Liver (tissue), 10 donors: ENCODE measurements at places on chromosomes 16 and 17.

- no peak for DNase-seq
Observed at GRCh38 chr16:9007177-9007794, 43.6 kb upstream of the USP7 start.

DNA sequence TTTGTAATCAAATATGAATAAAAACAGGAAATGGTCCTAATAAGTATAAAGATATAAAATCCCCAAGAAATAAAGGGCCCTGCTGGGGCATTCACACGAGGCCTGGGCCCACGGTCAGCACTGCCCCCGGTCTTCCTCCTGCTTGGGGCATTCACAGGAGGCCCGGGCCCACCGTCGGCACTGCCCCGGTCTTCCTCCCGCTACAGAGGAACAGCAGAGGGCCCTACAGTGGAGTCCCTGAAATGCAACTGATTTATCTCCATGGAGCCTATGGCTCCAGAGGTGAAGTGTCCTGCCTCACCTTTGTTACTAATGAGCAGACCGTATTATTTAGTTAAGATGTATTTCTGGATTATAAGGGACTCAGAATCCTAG is 46.5 kb downstream of the MAP1LC3B start:
- no peak for DNase-seq

DNA sequence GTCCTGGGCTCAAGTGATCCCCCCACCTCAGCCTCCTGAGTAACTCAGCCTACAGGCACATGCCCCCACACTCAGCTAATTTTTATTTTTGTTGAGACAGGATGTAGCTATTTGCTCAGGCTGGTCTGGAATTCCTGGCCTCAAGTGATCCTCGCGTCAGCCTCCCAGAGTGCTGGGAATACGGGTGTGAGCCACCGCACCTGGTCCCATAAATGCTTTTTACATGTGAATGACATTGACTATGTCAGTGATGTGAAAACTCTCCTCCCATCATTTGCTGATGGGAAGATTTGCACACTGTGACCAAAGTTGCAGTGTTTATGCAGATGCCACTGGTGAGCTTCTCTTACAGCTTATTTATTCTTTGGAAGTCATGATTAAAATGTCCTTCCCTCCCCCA is 15.0 kb downstream of the PLCD3 start:
- no peak for DNase-seq

DNA sequence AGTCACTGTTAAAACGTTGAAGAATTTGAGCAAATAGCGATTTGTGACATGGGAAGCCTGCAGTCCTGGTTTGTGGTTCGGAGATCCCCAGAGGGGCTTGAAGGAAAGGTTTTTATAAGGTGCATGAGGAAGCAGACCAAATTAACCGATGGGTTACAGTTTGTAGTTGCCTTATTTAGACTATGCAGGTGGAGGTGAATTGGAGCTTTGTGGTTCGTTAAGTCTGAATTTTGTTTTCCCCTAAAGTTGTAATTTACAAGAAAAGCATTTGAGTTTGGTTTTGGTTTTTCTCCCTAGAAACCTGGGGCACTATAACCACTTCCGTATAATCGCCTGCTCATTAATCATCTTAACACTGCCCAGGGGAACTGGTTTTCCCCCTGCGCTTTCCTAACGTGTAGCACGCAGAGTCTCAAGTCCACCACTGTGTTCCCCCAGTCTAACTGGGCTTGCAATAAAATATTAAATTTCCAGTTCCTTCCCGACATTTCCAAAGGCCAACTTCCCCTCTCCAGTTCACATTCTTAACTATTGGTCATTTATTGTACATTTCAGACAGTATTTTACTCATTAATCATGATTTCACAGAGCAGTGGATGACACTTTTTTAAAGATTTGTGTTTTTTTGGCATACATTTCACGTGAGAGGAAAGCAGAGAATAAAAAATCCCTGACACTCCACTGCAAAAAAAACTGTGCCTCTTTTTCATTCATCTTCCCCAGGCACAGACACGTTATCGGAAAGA is 932 bp downstream of the ZNF267 start:
- DNase-seq: no peak

GRCh38 chr17:80819422-80820164 is 172.0 kb upstream of the CHMP6 start:
- no peak for DNase-seq

DNA sequence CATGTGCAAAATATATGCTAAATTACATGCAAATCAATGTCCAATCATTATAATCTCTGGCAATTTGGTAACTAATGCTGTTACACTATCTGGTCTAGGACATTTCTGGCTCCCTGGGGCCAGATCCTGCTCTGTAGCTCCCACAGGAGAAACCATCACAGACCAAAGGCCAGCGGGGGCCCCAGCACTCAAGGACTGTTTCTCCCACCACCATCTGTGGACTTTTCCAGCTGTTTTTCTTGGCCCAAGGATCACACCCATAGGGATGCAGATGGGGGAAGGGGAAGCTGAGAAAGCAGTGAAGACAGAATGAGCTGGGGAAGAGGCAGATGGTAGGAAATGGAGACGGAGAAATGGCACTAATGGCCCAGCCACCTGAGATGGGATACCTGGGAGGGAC is at the start of gene HIGD1B:
HIGD1B (plus strand) TSS at position 298 of the 400 bp plus-strand sequence. CDS start 270 bp downstream, outside the sequence.
- DNase-seq: no peak

- no peak for DNase-seq
Observed at GRCh38 chr16:88813269-88814143, 1.8 kb upstream of the APRT start.

- DNase-seq: no peak
Observed at GRCh38 chr17:62663304-62663703, 35.8 kb downstream of the MRC2 start.

DNA sequence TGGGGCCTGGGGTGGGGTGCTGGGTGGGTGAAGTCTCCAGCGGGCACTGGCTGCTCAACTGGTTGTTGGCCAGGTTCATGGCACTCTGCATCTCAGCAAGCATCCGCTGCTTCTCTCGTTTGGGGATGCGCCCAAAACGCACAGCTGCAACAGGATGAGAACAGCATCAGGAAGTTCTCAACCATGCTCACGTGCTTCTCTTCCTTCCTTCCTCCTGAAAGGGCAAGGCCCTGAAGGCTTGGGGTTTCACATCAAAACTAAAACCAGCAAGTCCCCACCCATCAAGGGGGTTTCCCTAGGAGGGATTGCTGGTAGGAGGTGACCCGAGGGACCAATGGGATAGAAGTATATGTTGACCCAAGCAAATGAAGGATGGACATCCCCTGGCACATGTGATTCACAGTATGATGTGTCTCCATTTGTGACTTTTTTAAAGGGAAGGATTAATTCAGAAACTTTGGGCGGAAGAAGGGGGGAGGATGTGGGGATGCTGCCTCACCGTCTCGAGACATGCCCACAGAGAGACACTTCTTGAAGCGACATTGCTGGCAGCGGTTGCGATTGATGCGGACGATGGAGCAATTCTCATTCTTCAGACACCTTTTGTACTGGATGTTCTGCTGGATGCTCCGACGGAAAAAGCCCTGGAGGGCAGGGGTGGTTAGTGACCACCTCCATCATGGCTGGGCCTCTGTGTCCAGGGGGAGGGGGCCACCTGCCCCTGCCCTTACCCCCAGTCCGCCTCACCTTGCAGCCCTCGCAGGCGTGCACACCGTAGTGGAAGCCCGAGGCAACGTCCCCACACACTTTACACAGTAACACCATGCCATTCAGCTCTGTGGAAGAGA is 4.2 kb downstream of the NR1D1 start:
- no peak for DNase-seq

- peak; percentile 46 for DNase-seq
Observed at GRCh38 chr17:40035162-40035559, 19.0 kb downstream of the MED24 start.

- no peak for DNase-seq
Observed at GRCh38 chr17:39887078-39887477, 19.1 kb downstream of the ZPBP2 start.

DNA sequence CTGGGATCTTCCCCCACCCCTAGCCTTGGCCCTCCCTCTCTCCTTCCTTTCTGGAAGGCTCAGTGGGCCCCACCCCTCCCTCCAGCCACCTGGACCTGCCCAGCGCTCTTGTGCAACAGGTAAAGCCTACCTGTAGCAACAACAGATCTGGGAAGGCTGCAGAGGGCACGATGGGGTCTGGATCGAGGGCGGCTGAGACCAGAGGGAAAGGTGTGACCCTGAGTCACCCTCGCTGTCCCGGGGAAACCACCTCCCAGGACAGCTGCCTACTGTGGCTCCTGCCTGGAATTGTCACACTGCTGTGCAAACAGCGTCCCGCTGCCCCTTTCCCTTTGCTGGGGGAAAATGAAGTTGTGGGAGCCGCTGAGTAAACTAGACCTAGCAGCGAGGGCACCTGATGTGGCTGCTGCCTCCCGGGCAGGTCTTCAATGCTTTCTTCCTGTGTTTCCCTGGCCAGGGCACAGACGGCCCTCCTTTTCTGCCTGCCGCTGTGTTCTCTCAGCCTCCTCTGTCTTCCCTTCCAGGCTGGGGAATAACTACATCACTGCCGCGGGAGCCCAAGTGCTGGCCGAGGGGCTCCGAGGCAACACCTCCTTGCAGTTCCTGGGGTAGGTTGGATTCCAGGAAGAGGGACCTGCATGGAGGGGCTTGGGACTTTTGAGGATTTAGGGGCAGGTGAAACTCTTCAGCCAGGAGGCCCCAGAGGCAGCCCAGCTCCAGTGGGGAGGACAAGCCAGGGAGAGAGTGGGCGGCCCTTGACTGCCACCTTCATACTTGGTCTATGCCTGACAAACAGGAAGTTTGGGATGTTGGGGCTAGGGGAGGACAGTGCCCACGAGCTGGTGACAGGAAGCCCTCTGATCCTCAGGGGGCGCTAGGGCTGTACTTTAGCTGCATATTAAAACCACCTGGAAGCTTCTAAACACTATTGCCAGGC is 22.2 kb upstream of the CYLD start:
- DNase-seq: no peak

DNA sequence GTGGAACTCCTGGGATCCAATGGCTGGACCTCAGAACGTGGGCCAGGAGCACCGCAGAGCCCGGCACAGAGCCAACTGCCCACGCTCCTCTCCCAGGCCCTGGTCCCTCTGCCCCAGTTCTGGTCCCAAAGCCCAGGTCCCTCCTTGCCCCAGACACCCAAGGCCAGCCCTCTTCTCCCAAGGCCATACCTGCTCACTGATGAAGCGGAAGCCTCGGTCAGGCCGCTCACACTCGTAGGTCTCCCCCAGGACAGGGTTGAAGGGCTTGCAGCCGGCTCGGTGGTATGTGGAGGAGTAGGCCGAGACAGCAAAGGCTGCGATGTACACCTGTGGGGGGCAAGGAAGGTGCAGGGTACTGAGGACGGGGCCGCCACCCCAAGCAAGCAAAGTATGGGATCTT is 8.5 kb downstream of the OSBPL7 start:
- DNase-seq: no peak

DNA sequence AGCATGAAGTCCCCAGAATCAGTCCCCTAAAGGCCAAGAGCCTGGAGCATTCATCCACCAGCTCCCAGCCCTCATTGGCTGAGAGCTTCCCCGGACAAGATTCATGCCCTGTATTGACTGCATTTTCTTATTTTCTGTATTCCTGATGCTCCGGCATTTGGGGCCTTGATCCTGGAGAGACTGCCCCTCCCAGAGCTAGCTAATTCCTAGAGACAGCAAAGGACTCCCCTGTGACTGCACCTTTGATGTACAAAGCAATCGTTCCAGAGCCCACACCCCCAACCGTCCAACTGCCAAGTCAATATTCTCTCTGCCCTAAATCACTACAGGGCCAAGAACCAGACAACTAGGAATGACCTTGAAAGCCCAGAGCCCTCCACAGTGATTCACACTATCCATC is 93.4 kb upstream of the CDH5 start:
- DNase-seq: no peak

GRCh38 chr17:79798299-79799173 is 1.7 kb upstream of the CBX8 start:
- DNase-seq: no peak

- DNase-seq: no peak
Observed at GRCh38 chr16:79325226-79325945, 275.2 kb downstream of the MAF start.

DNA sequence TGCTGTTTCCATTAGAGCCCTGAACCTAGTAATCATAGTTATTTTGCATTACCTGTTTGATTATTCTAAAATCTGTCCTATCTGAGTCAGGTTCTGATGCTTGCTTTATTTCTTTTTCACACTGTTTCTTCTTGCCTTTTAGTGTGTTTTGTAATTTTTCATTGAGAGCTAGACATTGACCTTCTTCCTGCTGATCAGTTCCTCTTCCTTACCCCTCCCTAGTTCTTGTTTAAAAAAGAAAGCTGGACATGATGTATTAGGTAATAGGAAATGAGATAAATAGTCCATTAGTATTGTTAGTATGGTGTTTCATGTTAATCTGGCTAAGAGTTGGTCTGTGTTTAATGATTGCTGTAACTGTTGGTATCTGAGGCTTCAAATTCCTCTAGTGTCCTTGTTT is 13.4 kb downstream of the WWP2 start:
- DNase-seq: no peak

DNA sequence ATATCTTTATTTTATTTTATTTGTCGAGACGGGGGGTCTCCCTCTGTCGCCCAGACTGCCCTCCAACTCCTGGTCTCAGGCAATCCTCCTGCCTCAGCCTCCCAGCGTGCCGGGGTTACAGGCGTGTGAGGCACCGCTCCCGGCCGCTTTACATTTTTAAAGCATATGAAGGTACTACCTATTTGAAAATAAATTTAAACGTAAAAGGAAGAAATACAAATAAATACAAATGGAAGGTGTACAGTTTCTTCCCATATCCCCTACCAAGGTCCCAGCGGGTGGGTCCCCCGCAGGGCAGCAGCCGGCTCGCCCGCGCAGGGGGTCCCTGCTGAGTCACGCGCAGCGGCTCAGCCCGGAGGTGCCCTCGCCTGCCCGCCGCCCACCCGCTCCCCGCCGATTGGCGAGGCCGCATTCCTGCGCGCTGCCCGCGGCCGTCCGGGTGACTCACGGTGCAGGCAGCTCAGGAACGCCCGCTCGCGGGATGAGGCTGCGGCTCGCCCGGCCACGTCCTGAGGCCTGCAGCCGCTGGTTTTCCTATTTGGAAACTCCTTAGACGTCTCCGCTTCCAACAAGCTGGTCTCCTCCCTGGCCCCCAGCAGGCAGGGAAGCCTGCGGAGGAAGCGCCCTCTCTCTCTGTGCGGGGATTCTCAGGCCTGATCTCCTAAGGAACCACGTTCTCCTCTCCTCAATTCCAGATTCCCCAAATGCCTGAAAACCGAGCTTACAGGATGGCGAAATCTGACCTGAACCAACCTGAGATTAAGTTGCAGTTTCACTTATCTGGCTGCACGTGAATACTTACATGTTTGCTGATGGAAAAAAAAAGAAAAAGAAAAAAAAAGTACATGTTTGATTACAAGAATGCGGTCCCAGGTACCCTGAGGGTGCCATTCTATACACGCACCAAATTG is 54.8 kb upstream of the MAP3K14 start:
- DNase-seq: no peak
